Fibroblast of skin of right biceps (primary cell): ENCODE measurements at places on chromosomes 6 and 20.
A peak's percentile ranks its signal among the peaks of the same experiment; 100 is the strongest.

GRCh38 chr20:58740356-58741308 lies 48.0 kb downstream of the NPEPL1 start:
- no peak for DNase-seq

- no peak for DNase-seq
Measured at GRCh38 chr6:31979238-31979898, 2.5 kb upstream of the C4A start.

DNA sequence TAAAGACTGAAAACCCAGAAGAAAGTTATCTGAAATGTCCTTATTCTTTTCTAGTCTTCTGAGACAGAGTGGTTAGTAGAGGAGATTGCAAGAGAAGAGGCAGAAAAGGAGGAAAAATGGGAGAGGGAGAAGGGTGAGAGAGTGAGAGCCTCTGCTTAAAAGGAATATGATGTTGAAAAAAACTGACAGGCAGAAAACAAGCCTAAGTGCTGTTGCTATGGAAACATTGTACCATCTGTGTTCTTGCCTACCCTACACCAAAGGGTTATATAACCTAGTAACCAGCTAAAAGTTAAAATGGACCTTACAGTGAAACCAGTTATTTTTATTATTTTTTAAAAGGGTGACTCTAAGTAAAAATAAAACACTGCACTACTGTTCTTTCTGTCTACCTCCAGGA lies 28.3 kb upstream of the SH3BGRL2 start:
- DNase-seq, result no peak

DNA sequence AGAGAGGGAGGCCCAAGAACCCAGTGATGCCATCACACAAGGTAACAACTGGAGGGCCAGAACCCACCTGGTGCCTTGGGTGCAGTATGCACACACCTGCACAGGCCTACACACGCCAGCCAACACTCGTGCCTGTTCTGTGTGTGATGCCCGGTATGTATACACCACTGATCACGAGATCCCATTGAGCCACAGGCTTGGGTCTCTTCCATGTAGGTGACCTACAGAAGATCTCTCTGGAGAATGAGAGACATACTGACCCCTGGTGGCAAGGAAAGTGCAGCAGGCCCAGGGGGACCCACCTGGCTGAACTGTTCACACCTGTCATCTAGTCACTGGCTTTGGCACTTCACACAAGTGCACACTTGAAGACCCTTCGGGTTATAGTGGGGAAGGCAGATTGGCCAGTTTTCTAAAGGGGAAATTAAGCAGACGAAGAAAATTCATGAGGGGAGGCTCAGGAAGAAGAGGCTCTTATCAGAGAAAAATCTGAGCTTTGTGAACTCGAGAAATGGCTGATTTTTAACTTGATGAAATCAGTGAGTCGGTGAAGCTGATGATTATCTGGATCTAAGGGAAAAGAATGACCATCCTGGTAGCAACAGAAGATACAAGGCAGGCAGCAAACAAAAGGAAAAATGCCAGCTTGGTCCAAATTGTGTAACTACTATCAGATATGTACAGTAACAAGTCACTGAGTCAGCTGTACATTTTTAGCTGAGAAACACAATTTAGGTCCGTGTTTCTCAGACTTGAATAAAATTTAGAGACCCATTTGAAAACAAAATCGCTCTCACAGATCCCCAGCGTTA lies 69.1 kb upstream of the PBOV1 start:
- peak; percentile 20 for DNase-seq

GRCh38 chr20:55070001-55070400 lies 594.6 kb downstream of the DOK5 start:
- no peak for DNase-seq

DNA sequence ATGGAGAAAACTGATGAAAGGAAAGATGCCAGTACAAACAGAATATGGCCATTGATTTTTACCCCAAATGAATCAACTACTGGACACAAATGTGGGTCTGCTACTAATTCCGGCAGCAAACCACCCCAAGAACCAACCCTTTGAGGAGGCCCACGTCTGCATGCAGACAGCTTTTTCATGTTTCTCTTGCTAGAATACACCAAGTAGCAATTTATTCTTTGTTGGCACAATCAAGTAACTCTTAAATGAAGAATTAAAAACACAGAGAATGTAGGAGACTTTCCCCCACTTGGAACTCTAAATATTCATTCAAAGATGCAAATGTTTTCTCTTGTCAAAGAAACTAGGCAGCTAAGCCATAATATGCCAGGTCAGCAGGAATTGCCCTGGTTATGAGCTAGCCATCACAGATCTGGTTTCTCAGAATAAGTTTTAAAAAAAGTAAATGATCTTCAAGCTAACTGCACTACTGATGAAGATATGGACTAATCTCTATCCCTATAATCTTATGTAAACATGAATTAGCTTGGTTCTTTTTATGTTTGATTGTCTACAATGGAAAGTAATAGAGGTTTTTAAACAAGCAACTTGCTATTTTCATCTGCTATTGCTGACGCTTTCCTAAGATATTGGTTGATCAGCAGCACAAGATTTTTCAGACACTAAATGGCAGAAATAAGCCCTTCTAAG lies 163.1 kb upstream of the THEMIS start:
- DNase-seq, result no peak

- DNase-seq, result peak; percentile 69
Measured at GRCh38 chr6:43723737-43724295, 36.2 kb upstream of the MRPS18A start.

DNA sequence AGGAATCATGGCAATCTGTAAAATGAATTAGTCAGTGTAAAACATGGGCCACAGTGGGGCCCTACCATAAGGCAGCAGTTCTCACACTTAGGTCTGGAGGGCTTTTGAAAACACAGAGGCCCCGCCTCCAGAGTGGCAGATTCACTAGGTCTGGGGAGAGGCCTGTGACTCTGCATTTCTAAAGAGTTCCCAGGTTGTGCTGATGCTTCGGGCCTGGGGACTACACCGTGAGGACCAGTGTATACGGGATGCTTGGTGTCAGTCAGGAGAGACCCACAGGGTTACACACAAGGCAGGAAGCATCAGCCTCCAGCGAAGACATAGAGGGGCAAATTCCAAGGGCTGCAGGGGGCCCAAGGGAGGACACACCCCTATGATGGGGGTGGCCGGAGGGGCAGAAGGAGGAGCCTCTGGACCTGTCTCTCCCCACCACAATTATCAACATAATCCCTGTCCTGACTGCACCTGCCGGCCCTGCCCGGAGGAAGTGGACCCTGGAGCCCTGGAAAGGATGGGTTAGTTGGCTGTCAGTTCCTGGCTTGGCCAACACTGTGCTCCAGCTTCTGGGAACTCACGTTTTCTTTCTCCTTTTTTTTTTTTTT lies 46.7 kb downstream of the FGD2 start:
- no peak for DNase-seq

DNA sequence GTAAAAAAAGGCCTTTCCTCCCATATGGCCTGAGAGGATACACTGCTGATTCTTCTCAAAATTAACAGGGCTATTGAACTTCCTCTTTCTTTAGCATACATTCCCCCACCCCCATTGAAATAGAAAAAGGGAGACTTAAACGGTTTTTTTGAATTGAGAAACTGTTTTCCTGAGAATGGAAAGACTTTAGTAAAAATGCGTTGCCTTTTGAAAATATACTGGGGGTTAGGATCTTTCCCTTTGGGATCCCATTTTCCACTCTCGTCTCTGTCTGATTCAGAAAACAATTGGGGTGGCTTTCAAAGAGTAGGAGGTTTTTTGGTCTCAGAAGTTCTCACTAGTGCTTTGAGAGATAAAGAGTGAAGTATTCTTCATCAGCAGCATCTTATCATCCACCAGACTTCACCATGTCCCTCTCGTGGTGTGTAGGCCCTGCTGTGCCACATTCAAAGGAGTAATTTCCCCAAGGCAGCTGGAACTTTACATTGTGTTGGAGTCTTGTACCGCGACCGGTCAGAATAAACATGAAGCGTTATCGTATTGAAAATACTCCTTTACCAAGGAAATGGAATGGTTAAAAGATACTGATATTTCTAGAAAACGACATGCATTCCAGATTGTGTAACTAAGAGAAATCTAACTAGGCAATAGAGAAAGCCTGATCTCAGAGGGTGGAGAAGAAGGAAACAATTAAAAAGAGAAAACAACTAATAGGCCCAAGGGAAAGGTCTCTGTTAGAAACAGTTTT lies 10.6 kb downstream of the MYB start:
- no peak for DNase-seq

- peak; percentile 77 for DNase-seq
Measured at GRCh38 chr6:111711984-111712752, 106.5 kb upstream of the TRAF3IP2 start.

DNA sequence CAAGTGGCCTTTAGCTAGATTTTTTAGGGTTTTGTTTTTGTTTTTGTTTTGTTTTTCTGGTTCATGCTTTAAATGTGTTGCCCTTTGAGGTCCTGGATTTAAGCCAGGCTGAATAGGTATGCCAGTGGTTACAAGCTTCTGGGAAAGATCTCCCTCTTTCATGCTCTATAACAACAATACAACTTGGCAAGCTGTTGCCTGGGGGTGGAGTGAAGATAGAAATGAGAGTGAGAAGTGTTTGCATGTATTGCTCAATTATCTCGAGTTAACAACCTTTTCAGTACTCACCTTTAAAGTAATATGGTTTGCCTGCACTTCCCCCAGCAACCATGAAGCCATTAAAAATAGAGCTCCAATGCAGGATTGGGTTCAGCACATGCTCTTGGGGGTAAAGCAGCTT lies 19.2 kb upstream of the HAO1 start:
- no peak for DNase-seq

DNA sequence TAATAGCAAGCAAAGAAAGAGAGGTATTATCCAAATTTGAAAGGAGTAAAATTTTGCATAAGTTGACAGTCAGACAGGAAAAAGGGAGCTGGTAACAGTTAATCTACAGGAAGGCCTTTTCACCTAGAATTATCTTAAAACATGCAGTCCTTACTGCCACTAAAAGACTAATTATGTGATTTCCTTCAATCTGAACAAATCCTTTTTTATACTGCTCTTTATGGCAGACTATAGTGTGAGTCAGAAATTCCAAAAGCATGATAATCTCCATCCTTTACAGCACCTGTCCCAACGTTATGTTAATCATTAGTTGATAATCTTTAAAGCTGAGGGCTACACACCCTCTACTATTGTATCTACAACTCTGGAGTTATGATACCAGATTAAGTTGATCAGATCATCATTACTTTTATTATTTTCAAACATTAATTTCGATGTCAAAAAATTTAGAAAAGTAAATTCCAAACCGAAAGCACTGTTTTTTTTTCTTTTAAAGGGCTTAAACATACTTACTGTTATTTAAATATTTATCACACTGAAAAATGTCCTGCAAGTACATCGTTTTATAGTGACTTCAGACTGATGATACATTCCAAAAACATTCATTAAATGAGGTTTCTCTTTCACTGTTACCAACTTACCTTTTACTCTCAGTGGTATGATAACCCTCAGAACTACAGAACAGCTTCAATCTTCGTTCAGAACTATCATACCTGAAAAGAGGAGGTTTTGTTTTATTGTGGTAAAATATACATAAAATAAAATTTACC lies 33.2 kb upstream of the AKAP7 start:
- DNase-seq, result peak; percentile 35

DNA sequence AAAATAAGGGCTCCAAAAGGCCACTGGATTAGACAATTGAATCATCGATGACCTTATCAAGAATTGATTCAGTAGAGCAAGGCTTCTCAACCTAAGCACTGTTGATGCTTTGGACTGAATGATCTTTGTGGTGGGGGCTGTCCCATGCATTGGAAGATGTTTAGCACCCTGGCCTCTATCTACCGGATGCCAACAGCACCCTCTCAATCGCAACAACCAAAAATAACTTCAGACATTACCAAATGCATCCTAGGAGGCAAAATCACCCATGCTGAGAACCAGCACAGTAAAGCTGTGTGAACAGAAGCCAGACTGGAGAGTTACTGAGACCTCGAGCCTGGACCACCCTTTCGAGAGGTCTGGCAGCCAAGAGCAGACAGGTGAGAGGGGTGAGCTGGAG lies 67.5 kb downstream of the TBC1D7 start:
- no peak for DNase-seq

GRCh38 chr6:134806180-134806798 lies 143.6 kb downstream of the ALDH8A1 start:
- no peak for DNase-seq

GRCh38 chr6:113650610-113650979 lies 206.6 kb upstream of the MARCKS start:
- DNase-seq, result no peak

- DNase-seq, result no peak
Measured at GRCh38 chr6:36862164-36862847, 12.3 kb downstream of the PPIL1 start.

DNA sequence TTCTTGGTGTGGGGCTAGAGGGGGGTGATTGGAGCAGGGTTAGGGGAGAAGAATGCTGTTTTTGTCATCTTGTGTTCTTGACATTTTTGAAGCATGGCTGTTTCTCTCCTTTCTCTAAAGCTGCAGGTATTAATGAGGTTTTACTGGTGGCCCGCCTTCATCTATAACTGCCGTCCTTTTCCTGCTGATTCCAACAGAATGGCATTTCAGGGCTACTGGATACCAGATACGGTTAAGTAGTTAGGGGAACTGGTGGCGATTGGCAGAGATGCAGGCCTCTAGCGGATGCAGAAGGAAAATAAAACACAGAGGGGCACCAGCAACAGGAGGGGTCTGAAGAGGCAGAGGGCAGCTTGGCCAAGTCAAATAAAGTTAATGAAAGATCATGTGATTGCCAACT lies 89.7 kb upstream of the EEF1E1 start:
- no peak for DNase-seq

DNA sequence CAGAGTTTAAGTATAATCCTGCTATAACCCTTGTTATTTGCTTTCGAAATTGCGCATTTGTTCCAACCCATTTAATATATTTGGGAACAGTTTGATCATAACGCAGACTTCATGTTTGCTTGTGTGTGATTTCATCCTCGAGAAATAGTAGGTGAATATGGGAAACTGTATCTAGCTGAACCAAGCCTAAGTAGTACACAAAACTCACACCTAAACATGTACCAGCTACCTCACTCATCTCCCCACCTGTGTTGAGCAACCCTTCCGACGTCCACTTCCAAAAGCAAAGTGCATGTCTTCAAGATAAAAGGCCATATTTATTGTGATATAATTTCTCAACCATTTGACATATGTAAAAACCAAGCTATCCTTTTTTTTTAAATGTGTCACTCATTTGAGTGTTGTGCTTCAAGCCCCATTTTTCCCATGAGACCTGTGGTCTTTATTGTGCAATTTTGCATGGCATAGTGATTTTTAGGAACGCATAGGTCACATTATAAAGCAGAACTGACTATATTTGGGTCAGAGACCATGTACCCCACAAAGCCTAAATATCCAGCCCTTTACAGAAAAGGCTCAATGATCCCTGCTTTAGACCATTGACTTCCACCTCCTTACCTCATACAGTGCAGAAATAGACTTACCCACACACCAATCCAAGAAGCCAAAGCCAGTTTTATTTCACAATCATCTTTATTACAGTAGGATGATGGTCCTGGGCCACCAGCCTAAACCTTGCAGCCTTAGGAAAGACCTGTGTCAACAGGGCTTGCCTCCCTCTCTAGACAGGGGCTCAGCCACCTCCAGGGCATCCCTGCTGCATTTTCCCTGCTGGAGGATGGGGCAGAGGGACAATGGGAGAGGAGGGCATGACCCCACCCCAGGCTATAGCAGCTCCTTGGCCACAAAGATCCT lies 7.1 kb downstream of the CCND3 start:
- no peak for DNase-seq
